ENCODE measurements at places on chromosomes 5 and 9. TPM values are rescaled to one million over a fixed set of nuclear protein-coding genes. Genes with fewer than 3 reads are reported as not detected.

GBGT1 gene
- 46.8 TPM for total RNA-seq

TIGD6 gene
- total RNA-seq, result 10.0 TPM

CRB2 gene
- not detected for total RNA-seq

SLC6A3 gene
- not detected for total RNA-seq

TRIM7 gene
- 11.4 TPM for total RNA-seq

DNA sequence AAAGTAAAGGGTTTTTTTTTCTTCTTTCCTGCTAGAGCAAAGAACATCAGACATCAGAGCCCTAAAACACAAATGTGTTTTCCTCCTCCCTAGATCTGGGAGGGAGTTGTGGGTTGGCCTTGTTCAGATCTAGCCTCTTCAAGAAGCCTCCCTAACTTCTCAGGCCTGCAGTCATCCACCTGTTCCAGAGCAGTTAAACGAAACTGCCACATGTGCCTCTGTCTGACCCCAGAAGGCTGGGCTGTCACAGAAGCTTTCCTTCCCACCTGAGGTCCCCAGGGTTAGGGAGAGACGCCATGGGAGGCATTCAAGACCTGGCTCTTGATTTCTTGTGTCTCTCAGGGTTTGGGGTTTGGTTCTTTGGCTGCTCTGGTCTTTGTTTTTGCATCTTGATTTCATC is 87.0 kb downstream of the DAB2IP start:
- peak overlapping the region; percentile 88 for H3K27ac ChIP-seq
- DNase-seq, result no peak

DNA sequence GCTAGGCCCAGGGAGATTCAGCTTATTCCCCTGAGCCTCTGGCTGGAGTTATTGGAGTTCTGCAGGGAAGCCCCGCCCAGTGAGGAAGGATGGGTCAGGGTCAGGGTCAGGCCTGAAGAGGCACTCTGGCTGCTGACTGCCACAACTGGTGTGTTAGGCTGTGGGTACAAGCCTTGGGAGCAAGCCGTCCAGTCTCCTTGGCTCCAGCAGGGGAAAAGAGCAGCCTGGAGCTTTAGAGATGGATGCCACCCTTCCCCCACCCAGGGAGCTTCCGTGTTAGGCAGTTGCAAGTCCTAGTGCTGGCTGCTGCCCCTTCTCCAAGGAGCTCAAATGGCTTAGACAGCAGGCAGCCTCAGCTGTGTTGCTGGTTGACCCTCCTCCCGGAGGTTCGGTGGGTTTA is 34.4 kb upstream of the TAF11L2 start:
- H3K27me3 ChIP-seq, result no peaks in the 10 kb centered on the region
- no peaks in the 10 kb centered on the region for H3K4me1 ChIP-seq
- DNase-seq, result no peak
- H3K36me3 ChIP-seq, result no peaks in the 10 kb centered on the region
- H3K27ac ChIP-seq, result no peak overlapping the region

GRCh38 chr9:108225149-108225800 is 630.5 kb downstream of the ACTL7B start:
- H3K36me3 ChIP-seq, result no peaks in the 10 kb centered on the region
- no peaks in the 10 kb centered on the region for H3K27me3 ChIP-seq
- no peak overlapping the region for H3K27ac ChIP-seq
- no peak overlapping the region for H3K4me3 ChIP-seq

DNA sequence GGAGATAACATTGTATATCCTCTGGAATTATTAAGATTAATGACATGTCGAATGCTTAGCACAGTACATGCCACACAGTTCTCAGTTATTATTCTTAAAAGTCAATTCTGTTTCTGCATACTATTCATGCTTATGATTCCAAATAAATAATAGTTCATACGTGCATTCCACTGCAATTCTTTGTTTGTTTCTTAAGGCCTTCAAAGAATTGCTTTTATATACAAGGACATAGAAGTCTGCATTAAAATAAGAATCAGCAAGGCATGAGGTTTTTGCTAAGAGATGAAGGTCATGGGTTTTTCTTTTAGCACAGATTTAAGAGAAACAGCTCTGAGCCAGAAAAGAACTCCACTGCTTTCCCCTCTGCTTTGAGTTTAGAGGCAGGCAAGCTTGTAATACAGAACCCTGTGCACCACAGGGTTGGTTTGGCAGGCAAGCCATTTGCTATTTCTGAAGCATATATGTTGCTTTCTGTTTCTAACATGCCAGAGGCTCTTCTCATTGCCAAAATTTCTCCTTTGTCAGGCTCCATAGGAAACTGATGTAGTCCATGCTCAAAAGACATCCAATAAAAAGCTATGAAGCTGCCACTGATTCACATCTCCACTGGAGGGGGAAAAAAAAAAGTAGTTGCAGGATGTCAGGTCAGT is 420.6 kb upstream of the TYRP1 start:
- H3K4me3 ChIP-seq, result no peak overlapping the region
- no peak for DNase-seq
- H3K27ac ChIP-seq, result no peak overlapping the region
- no peaks in the 10 kb centered on the region for H3K36me3 ChIP-seq
- no peaks in the 10 kb centered on the region for H3K27me3 ChIP-seq

DNA sequence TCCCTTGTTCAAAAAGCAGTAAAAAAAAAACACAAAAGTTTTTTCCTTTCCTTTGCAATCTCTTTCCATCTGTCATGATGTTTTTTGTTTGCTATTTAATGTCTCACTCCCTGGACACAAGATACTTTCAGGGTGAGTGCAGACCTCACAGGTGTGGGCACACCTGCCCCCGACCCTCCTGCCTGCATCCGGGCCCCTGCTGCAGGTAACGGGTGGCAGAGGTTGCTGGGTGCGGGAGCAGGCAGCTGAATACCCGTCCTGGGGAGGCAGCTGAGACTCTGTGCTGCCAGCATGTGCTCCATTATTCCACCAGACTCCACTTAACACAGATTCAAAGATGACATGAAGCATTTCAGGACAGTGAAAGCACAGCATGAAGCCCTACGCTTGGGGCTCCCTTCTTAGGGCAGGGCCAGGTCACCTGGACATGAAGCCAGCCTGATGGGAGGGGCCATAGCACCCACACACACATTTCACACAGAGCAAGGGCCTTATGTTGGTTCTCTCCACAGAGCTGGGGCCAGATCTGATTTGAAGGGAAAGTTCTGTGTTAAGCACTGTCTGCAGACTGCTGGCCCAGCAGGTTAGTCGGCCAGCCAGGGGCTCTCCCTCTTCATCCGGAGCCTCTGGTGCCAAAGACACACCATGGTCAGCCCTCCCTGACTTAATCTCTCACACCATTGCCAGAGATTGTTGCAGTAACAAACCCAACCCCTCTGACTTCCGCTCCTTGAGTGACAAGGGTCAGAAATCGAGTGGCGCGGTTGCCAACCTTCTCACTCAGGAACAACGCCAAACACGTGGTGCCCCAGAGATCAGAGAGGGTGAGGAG is 13.0 kb downstream of the NEK6 start:
- peak overlapping the region; percentile 79 for H3K27ac ChIP-seq
- H3K4me1 ChIP-seq, result peaks cover 83% of the 10 kb centered on the region
- DNase-seq, result peak; percentile 40

- no peaks in the 10 kb centered on the region for H3K36me3 ChIP-seq
- no peak within 1 kb of the TSS for H3K27ac ChIP-seq
- no peak for DNase-seq
- H3K4me1 ChIP-seq, result no peaks in the 10 kb centered on the region
- no peaks in the 10 kb centered on the region for H3K27me3 ChIP-seq
Observed at GRCh38 chr9:94554439-94555331, at the start of gene PCAT7. Gene PCAT7, plus strand, starts transcription at chr9:94555083.
